ENCODE measurements at places on chromosomes 4 and X.

- DNase-seq, result no peak
Observed at GRCh38 chr4:114225436-114225835, 246.0 kb upstream of the ARSJ start.

DNA sequence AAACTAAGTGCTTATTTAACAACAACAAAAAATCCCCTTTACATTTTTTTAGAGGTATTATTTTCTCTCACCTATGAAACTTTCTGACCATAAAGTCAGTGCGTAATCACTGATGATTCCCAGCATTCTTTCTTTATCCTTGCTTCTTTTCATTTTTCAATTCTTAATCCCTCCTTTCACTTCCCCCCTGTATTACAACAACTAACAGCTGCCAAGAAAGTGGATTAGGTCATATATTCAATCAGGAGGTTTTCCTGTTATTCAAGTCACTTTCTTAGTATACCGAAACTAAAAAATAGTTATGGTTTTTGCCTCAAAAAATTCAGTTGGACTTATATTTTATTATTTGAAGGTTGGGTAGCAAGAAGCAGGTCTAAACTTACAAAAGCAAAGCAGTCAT is 2.1 kb upstream of the STAP1 start:
- DNase-seq, result no peak

DNA sequence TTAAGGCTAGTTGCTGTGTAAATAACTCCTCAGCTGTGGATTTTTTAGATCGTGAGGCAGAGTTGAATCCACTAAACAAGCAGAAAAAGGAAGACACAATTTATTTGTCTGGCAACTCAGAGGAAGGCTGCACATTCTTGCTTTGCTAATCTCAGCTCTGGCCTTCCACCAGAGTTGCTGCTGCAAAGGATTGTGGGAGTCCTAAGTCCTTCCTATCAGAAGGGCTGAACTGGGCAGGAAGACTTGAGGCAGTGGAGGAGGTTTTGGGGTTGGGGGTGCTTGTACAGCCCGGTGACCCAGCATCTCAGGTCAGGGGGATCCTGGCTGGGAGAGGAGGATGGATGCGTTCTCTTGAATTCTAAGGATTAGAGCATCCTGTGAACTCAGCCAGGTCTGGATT is 11.0 kb upstream of the VSIG1 start:
- DNase-seq, result no peak

DNA sequence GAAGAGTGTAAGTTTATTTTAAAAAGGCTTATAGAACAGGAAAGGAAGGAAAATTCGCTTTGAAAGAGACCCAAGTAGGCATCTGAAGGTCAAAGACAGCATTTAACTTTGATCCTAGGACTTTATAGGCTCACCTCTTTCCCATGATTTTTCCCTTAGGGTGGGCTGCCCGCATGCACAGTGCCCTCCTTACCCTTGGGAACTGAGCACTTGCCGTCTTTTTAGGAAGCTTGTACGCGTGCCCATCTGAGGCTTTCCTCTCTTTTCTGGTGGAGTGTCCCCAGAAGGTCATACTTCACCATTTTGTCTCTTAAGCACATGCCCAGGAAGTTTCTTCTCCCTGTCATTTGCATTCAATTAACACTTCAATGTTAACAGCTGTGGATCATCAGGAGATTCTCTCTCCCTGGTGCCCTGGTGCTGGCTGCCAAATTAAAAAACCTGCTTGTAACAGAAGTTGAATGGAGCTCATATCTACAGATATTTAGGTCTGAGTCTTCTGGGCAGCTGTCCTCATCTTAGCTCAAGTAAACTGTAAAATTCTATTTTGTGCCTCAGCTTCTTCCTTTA is 38.4 kb upstream of the IL9R start:
- no peak for DNase-seq

DNA sequence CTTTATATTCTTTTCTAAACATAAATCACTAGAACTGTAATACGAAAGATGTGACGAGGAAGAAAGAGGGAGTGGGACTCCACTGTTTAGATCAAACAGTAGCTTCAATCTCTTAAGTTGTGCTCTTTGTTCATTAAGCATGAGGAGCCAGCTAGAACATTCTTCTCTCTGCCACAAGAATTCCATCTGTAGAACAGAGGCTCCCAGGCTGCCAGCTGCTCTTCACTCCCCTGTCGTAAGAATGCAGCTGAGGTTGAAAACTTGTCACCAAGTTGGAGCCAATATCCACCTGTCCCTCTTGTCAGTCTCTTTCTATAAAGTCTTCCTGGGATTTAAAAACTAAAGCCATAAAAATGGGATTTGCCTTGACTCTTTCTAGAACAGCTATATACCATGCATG is 65.0 kb upstream of the SEC24B start:
- DNase-seq, result no peak

DNA sequence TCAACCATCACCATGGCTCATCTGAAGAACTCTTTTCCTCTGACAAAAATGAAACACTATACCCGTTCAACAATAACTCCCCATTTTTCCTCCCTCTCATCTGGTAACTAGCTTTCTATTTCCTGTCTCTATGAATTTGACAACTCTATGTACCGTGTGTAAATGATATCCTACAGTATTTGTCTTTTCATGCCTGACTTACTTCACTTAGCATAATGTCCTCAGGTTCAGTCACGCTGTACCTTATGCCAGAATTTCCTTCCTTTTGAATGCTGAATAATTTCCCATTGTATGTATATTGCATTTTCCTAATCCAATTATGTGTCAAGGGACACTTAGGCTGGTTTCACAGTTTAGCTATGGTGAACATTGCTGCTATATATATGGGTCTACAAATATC is 18.2 kb downstream of the MAGEA9 start:
- no peak for DNase-seq

GRCh38 chr4:109631532-109632108 is 71.6 kb downstream of the MCUB start:
- DNase-seq, result no peak

DNA sequence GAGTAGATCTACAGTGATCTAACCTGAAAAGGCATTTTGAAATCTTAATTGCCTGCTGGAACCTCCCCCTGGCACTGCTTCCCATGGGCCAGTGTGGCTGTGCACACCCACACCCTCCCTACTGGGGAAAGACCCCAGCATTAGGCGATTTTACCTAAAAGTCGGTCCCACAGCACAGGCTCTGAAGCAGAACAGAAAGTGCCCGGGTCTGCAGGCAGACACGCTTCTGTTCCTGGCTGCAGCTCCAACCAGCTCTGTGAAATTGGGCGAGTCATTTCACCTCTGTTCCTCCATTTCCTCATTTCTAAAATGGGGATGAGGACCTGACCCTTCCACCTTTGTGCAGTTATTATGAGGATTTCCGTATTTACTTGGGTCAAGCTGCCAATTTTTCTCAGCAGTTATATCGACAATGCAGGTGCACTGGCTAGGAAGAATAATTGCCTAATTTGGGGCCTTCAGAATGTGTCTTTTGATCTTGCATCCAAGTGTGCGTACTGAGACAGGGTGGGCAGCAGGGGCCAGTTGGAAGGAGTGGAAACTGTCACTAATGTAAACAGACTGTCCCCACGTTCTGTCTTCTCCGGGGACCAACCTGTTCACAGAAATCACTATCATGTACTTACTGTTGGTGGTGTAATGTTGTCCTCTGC is 7.1 kb downstream of the KLF3 start:
- DNase-seq, result no peak

DNA sequence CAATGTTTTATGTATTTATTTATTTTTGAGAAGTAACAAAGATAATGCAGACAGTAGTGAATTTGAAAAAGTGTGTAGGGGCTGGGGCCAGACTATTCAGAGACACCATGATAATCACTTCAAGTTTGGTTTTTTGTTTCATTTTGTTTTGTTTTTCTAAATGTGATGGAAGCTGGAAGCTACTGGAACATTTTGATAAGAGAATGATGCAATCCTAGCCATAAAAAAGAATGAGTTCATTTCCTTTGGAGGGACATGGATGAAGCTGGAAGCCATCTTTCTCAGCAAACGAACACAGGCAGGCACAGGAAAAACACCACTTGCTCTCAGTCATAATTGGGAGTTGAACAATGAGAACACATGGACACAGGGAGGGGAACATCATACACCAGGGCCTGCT is 706.6 kb upstream of the EPHA5 start:
- DNase-seq, result no peak

DNA sequence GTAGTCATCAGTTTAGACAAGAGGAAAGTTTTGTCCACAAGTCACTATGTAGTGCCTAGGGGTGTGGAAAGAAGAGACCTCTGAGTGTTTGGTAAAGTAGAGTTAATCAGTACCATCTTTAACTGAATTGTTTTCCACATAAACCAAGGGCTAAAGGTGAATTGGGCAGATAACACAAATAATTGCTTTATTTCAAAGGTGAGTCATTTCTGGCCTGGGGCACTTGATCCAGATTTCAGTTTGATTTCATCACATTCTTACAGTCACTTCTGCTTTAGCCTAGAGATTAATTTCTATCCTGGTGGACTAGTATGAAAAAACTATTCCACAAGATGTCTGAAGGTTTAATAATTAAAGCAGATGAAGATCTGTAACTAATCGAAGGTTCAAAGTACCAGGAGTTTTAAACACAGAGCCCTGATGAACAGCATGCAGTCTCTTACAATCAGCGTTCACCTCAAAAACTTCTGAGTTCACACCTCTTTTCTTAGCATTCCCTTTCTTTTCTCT is 74.5 kb upstream of the BOD1L1 start:
- DNase-seq, result no peak

DNA sequence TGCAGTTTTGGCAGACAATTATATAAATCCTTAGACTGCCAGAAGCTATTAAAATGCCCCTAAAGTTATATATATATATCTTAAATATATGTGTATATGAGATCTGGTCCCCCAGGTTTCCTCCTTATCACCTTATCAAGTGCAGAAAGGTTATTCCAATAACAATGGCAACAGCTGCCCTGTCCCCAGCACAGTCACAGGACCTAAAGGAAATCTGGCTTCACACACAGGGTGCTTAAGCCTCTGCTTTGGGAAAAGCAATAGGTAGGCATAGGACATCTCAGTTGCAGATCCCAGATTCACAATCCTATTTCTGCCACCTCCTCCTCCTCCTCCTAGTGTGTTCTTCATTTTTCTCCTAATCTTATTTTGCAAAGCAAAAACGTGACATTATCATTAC is 5.8 kb downstream of the SLC25A53 start:
- DNase-seq, result no peak

- no peak for DNase-seq
Observed at GRCh38 chrX:20451929-20452328, 185.2 kb upstream of the RPS6KA3 start.

DNA sequence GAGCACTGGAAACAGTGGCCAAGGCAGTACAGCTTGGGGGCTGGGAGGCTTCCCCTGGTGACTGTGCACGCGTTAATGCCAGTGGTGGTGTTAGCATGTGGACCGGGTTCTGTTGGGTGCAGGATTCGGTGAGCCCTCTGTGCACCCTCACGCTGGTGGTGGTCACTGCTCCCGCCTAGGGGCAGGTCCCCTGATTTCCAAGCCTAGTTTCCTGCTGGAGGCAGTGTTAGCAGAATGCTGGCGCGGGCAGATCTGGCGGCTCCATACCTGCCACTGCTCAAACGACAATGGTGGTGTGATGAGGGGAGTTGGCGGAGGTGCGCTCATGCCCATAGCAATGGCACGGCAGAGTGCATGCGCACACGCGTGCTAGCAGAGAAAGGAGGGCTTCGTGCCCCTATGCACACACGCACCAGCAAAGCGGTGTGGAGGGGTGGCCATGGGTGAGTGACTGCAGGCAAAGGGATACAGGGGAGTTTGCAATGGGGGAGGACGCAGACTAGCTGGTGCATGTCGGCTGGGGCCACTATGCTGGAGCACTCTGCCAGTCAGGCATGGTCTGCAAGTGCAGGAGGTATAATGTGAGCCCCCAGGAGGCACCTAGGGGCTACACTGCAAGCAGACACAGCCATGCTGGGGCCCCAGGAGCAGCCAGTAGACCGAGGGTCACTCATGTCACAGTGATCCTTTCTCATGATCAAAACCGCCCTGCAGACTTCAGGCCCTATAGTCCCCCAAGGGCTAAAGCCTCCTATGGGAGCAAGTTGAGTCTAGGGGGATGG is 93.0 kb downstream of the MAGEE1 start:
- no peak for DNase-seq

GRCh38 chr4:25367004-25367621 is 9.9 kb upstream of the ANAPC4 start:
- no peak for DNase-seq

DNA sequence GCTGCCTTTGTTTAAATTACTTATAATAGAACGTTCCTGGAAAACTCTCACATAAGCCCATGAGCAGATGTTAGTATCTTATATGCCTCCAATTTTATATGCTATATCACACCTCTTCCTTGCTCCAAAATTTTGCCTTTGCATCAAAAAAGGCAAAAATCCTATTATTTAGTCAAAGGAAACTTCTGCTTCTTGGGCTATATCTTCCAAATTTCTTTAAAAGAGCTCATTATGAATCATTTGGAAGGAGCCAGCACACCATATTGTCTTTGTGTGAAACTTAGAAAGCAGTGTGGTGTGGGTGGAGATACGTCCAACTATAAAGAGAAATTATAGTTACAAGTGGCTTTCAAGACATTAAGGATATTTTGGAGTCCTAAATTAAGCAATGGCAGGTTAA is 35.7 kb downstream of the NHS start:
- no peak for DNase-seq

GRCh38 chr4:89254847-89255246 is 52.8 kb downstream of the GPRIN3 start:
- DNase-seq, result no peak

DNA sequence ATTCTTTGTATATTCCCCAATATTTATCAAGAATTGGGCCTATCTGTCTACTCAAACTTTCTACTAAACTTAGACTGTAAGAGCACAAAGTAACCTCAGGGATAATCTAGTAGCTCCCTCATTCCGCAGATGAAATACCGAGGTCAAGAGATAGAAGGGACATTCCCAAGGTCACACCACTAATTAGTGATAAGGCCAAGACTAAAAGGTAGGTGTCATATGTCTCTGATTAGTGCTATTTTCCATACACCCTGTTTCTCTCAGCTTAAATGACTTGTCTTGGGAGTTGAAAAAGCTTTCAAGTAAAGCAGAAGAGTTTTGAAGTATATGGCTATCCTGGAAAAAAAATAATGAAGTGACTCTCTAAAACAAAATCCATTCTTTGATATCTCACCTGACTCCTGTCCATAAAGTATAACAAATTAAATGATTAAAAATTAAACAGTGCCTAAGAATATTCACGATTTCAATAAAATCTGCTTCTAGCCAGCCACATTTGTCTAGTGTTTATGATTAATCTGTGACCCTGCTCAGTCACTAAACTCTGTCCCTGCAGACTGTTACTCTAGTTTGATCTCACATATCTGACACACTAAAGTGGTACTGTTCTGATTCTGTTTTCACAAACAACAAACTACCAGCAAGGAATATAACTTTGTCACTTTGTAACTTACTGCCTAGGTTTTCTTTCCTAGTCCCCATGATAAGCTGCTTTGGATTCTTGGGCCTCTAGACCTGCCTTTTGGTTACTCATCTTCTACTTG is 10.3 kb downstream of the GPR174 start:
- no peak for DNase-seq

- DNase-seq, result peak; percentile 28
Observed at GRCh38 chr4:149933883-149934282, 118.2 kb upstream of the IQCM start.

GRCh38 chrX:72107320-72107719 is 24.4 kb downstream of the RTL5 start:
- DNase-seq, result no peak
